GM23338 (cell line): ENCODE measurements at places on chromosomes 3 and 15. TPM values are rescaled to one million over a fixed set of nuclear protein-coding genes. Genes with fewer than 3 reads are reported as not detected.
A peak's percentile ranks its signal among the peaks of the same experiment; 100 is the strongest.

The MAP6D1 gene
- total RNA-seq, result 8.2 and 10.6 TPM in 2 replicates

The RBM15B gene
- 51.7 and 57.9 TPM in 2 replicates for total RNA-seq

The CCR3 gene
- total RNA-seq, result not detected in 2 replicates

The CD200R1 gene
- total RNA-seq, result 0.12 and 0.28 TPM in 2 replicates

The KCNH8 gene
- total RNA-seq, result 2.0 and 3.4 TPM in 2 replicates

The COX17 gene
- total RNA-seq, result 14.0 and 24.0 TPM in 2 replicates

DNA sequence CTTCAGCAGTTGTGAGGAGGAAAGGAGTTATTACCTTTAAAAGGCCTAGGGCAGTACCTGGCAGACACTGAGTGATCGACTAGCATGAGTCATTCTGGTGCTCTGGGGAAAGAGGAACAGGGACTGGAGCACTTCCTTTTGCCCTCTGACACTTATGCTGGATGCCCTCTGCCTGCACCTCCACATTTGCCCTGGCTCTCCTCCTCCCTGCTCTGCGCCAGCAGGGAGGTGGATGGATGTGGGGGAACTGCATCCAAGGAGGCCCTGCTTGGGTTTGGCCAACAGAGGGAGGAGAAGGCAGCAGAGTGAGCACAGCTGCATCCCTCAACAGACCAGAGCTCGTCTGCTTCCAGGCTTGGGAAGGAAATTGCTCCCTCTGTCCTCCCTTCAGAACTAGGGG lies 75.0 kb downstream of the SEMA5B start:
- H3K27ac ChIP-seq, result no peak overlapping the region
- H3K4me3 ChIP-seq, result no peak overlapping the region
- peaks cover 26% of the 10 kb centered on the region for H3K4me1 ChIP-seq
- H3K27me3 ChIP-seq, result no peaks in the 10 kb centered on the region
- peak; percentile 45 for DNase-seq
- no peaks in the 10 kb centered on the region for H3K36me3 ChIP-seq

DNA sequence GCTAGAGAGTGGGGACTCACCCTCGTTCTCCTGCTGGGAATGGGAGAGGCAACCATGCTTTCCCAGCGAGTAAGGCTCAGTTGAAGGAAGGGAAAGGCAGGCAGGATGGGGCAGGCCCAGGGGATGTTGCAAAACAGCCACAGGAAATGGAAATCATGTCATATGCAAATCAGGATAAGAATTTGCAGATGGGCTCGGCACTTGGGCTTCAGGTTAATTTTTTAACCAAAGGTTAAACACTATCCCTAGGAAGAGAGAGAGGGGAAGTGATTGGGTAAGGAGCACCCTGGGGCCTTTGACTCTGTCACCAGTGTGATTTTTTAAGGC lies 14.6 kb upstream of the PLA2G4E start:
- H3K4me3 ChIP-seq, result no peak overlapping the region
- H3K36me3 ChIP-seq, result no peaks in the 10 kb centered on the region
- no peak overlapping the region for H3K27ac ChIP-seq

GRCh38 chr3:157794771-157795170 lies 291.6 kb upstream of the VEPH1 start:
- H3K4me1 ChIP-seq, result no peaks in the 10 kb centered on the region
- H3K36me3 ChIP-seq, result no peaks in the 10 kb centered on the region
- H3K27me3 ChIP-seq, result no peaks in the 10 kb centered on the region
- no peak for DNase-seq
- no peak overlapping the region for H3K4me3 ChIP-seq

DNA sequence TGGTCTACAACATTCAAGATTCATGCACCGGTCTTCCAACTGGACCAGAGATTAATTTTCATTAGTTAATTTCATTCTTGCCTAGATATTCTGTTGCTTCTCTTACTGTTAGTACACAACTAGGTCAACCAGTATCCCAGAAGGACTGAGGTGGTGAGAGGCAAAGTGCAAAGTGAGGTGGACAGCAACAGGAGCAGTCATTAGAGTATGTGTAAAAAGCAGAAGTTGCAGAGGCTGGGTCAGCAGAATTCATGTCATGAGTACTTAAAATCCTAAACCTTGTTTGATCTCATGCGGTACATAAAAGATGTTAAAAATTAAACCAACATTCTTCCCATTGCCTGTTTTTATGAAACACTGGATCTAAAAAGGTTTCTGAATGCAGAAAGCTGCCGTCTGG lies 46.7 kb downstream of the PARP14 start:
- H3K36me3 ChIP-seq, result no peaks in the 10 kb centered on the region
- H3K4me1 ChIP-seq, result no peaks in the 10 kb centered on the region
- no peak overlapping the region for H3K4me3 ChIP-seq
- DNase-seq, result no peak
- no peak overlapping the region for H3K27ac ChIP-seq
- H3K27me3 ChIP-seq, result no peaks in the 10 kb centered on the region

- peak within 1 kb of the TSS; percentile 87 for H3K4me3 ChIP-seq
- peaks cover 39% of the 10 kb centered on the region for H3K4me1 ChIP-seq
- H3K36me3 ChIP-seq, result no peaks in the 10 kb centered on the region; the same call in 1 of the 2 replicates
- DNase-seq, result peak; percentile 89
- peaks cover 38% of the 10 kb centered on the region for H3K27me3 ChIP-seq
Observed at GRCh38 chr3:42979044-42979972, at the start of gene GASK1A. Gene GASK1A (plus strand): TSS chr3:42979311. CDS start chr3:42979643, 332 bp downstream.

GRCh38 chr3:48202632-48203031 lies 14.4 kb upstream of the CDC25A start:
- H3K27me3 ChIP-seq, result no peaks in the 10 kb centered on the region
- peak; percentile 41 for DNase-seq
- H3K36me3 ChIP-seq, result no peaks in the 10 kb centered on the region
- H3K4me3 ChIP-seq, result no peak overlapping the region; the same call in 1 of the 2 replicates

- no peaks in the 10 kb centered on the region for H3K36me3 ChIP-seq
- no peak for DNase-seq
- H3K27ac ChIP-seq, result no peak overlapping the region
- H3K4me3 ChIP-seq, result no peak overlapping the region
- no peaks in the 10 kb centered on the region for H3K4me1 ChIP-seq
- H3K27me3 ChIP-seq, result no peaks in the 10 kb centered on the region
Observed at GRCh38 chr15:25742776-25743547, 120.2 kb downstream of the ATP10A start.

GRCh38 chr3:16548721-16549120 lies 35.2 kb upstream of the RFTN1 start:
- DNase-seq, result no peak
- no peaks in the 10 kb centered on the region for H3K36me3 ChIP-seq
- H3K4me3 ChIP-seq, result no peak overlapping the region
- H3K27ac ChIP-seq, result no peak overlapping the region

DNA sequence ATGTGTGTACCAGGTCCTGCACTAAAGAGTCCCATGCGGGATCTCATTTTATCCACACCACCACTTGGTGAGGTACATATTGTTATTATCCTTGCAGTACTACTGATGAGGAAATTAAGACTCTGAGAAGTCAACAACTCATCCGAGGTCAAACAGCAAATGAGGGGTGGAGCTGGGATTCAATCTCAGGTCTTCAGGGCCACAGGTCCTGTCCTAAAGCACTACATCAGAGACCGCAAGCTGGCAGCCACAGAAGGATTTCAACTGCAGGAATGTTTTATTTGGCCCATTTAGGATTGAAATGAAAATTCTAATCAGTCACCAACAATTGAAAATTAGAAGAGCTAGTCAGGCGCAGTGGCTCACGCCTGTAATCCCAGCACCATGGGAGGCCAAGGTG lies 131.4 kb downstream of the ADAMTS17 start:
- H3K27ac ChIP-seq, result no peak overlapping the region
- no peak overlapping the region for H3K4me3 ChIP-seq
- no peaks in the 10 kb centered on the region for H3K27me3 ChIP-seq

DNA sequence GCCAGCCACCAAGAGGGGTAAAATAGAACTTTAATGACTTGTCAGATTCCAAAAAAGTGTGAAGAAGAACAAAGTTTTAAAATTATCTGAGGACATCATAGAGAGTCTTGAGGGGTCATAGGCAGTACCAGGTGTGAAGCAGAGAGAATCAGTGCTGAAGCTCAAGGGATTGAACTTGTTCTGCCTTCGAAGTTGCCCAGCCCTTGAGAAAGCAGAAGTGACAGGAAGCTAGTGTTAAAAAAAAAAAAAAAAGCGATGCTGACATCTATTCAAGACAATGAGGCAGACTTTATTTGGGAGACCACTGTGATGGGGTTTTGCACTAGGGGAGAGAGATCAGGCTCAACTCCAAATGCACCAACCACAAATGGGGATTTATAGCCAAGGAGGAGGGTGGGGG lies 21.8 kb downstream of the FBXO22 start:
- peaks cover 26% of the 10 kb centered on the region for H3K4me1 ChIP-seq
- H3K4me3 ChIP-seq, result no peak overlapping the region
- no peaks in the 10 kb centered on the region for H3K27me3 ChIP-seq
- no peak overlapping the region for H3K27ac ChIP-seq

GRCh38 chr3:24450160-24450907 lies 44.3 kb downstream of the THRB start:
- DNase-seq, result no peak
- H3K27ac ChIP-seq, result no peak overlapping the region
- H3K4me3 ChIP-seq, result no peak overlapping the region
- no peaks in the 10 kb centered on the region for H3K4me1 ChIP-seq
- H3K27me3 ChIP-seq, result no peaks in the 10 kb centered on the region

GRCh38 chr15:83153288-83153687 lies 45.8 kb downstream of the TM6SF1 start:
- H3K27me3 ChIP-seq, result no peaks in the 10 kb centered on the region
- peaks cover 14% of the 10 kb centered on the region; the same call in 1 of the 2 replicates for H3K4me1 ChIP-seq
- H3K4me3 ChIP-seq, result no peak overlapping the region
- no peak overlapping the region for H3K27ac ChIP-seq

DNA sequence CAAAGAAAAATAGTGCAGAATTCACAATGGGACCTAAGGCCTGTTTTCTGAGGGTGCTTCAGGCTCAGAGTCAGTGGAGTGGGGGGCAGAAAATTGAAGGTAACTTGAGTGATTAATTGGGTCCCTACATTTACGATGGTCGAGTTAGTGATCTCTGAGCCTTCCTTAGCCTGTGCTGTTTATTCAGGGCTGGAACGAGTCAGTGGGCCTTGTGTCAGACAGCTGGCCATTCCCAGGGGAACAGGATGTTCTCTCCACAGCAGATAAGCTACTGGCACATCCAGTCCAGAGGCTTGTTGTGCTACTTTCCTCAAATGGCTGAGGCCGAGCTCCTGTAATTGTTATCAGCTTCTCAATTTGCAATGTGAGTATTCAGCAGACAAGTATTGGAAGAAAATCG lies 29.2 kb upstream of the CNTN3 start:
- no peak overlapping the region for H3K27ac ChIP-seq
- peak; percentile 8 for DNase-seq
- no peaks in the 10 kb centered on the region for H3K4me1 ChIP-seq
- H3K27me3 ChIP-seq, result no peaks in the 10 kb centered on the region
- no peaks in the 10 kb centered on the region for H3K36me3 ChIP-seq
